ENCODE measurements at places on chromosomes 12 and 14.

DNA sequence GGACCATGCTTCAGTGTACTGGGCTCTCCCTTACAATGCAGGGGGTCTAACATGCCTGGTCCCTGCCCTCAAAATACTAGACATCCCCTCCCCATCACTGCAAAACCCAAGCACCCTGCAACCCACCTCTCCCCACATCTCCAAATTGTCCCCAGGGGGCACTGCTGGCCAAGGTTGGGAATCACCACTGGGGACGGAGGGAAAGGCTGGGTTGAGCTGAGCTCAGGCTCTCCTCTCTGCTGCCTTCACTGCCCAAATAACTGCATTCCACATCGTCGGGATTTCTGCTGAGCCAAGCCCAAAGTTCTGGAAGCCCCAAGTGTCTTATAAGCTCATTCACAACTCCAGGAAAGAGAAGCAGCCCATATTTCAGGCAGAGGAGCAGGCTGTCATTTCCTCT lies 69.6 kb downstream of the NT5DC3 start:
- peak; percentile 15 for DNase-seq

- no peak for DNase-seq
Measured at GRCh38 chr12:130674676-130675075, 41.4 kb downstream of the RIMBP2 start.

GRCh38 chr12:132806857-132807256 lies 21.8 kb downstream of the GOLGA3 start:
- no peak for DNase-seq

- DNase-seq = no peak
Measured at GRCh38 chr12:105748806-105749600, 389.8 kb downstream of the NUAK1 start.

GRCh38 chr12:57146092-57146491 lies 1.3 kb downstream of the LRP1-AS start:
- DNase-seq = no peak

DNA sequence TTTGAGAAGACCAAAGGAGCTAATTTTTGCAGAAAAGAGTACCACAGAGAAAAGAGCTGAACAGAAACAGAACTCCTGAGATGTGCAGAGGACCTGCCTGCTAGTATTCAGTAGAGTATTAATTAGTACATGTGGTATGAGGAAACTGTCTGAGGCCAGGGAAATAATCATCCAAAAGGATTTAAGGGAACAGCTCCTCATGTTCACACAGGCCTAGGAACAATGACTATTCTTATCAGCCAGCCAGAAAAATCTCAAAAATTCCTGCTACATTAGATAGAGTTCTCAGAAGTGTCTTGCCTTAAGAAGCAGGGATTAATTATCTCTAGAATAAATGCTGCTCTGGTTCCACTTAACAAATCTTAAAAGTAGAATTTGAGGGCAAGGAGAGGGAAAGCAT lies 36.4 kb downstream of the PKP2 start:
- DNase-seq = peak; percentile 9

DNA sequence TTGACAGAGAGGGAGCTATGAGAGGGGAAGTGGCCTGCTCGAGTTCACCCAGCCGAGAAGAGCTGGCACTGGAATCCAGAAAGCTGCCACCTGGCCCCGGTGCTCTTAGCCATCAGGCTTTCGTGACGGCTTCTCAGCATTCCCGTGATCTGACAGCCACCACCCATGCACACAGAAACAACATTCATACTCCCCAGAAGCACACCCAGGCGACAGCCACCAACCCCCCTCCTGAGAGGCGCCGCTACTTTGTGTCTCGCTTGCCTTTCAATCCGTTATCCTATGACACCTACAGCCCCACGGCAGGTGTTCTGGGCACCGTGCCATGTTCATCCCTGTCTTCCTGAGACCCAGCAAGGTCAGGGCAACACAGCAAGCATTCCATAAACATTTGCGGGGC lies 31.4 kb downstream of the PSMC1 start:
- no peak for DNase-seq

GRCh38 chr12:128059621-128060370 lies 207.2 kb upstream of the TMEM132C start:
- no peak for DNase-seq

- no peak for DNase-seq
Measured at GRCh38 chr14:39211109-39211741, 22.5 kb upstream of the MIA2 start.

DNA sequence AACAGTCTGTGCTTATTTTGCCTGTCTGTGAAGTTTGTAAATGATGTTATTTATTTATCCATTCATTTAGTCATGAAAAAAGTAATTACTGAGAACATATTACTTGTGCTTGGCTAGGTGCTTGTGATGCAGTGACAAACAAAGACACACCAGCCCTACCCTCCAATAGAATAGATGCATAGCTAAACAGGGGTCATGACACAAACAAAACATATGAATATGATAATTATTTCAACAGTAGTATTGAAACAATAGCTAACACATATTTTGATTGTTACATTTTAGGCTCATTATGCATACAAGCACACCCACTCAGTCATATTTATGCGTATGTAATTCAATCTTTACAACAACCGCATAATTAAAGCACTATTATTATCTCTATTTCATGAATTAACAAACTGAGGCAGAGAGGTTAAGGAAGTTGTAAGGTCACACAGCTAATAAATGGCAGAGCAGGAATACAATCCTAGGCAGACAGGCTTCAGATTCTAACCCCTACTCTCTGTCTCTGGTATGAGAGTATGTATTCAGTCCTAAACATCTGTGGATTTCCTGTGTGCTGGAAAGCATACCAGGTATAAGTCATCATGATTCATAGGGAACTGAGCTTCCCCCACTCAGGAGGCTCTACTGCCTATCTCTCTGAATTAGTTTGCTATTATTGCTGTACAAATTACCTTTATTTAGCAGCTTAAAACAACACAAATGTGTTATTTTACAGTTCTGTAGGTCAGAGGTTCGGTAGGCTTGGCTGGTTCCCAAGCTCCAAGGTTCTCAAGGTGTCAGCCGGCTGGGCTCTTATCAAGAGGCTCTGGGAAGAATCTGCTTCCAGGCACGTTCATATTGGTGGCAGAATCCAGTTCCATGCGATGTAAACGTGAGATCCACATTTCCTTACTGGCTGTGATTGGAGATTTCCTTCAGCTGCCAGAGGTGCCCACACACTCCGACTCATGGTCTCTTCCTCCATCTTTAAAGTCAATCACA lies 509.4 kb downstream of the GALC start:
- DNase-seq = no peak
